ENCODE measurements at places on chromosomes 4 and X.

GRCh38 chrX:47579537-47579936 is 2.7 kb upstream of the TIMP1 start:
- DNase-seq: no peak

GRCh38 chrX:35886135-35886534 is 33.4 kb upstream of the CFAP47 start:
- DNase-seq: no peak

DNA sequence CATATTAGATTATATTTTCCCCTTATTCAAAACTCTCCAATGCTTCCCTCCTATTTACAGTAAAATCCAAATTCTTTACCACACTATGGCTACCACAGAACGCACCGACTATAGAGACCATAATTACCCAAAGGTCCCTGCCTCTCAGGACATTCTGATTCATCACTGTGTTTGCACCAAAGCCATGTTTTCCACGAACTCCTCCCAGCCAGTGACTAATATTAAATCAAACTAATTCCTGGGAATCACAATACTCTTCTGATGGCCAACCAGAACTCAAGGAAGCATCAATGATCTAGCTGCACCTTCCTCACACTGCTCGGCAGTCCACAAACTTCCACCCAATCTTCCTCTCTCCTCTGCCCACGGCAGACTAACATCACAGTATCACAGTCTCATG is 24.2 kb upstream of the EDNRA start:
- DNase-seq: no peak

GRCh38 chrX:1529328-1529727 is 7.7 kb downstream of the P2RY8 start:
- DNase-seq: no peak

GRCh38 chrX:107477406-107477805 is 28.0 kb downstream of the FRMPD3 start:
- DNase-seq: no peak

- DNase-seq: no peak
Measured at GRCh38 chr4:123939621-123940020, 543.0 kb downstream of the SPRY1 start.

GRCh38 chr4:18262832-18263231 is 241.3 kb upstream of the LCORL start:
- DNase-seq: no peak

DNA sequence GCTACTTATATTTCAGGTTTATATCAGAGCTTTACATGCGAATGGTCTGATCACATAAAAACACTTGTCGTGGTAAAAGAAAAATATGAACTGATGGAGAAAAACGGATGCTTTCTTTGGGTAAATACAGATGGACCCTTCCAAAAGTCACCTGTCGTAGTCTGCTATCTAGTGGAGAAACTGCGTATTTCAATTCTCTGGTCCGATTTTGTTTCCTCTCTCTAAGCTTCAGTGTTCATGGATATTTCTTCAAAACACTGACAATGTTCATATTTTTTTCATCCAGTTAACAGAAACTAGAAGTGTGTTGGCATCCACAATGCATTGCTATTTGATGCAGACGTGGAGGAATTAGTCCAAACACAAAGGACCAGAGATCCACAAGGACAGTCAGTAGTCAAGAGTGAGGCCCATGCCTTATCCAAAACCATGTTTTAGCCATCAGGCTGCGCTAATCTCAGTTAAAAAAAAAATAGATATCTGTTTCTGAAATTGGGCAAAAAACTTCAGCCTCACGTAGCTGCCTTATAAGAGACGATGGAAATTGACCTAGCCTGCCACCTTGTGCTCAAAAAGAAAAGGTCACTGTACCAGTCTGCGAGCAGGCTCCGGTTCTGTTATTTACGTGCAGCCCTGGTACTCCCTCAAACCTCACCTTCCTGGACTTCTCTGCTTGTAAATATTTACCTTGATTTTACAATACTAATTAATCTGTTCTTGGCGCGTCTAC is 16.0 kb downstream of the MEPE start:
- no peak for DNase-seq

DNA sequence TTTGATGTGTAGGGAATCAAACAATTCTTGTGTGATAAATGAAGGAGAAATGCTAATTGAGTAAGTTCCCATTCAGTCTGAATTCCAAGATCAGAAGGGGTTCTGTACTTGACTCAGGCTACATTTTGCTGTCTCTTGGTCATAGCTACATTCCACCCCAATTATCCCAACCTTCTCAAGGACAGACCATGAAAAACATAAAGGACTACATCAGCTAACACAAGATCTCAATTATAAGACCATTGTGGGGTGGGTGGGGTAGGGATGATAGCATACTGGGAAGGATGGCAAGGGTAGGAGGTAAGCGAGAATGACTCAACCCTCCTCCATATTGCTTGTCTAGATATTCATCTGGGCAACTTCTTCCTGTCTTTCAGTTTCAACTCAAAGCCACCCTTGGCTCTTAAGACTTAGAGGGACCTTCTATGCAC is 87.4 kb upstream of the ETNPPL start:
- no peak for DNase-seq

GRCh38 chrX:29652484-29652883 is 562.9 kb upstream of the MAGEB2 start:
- DNase-seq: no peak

DNA sequence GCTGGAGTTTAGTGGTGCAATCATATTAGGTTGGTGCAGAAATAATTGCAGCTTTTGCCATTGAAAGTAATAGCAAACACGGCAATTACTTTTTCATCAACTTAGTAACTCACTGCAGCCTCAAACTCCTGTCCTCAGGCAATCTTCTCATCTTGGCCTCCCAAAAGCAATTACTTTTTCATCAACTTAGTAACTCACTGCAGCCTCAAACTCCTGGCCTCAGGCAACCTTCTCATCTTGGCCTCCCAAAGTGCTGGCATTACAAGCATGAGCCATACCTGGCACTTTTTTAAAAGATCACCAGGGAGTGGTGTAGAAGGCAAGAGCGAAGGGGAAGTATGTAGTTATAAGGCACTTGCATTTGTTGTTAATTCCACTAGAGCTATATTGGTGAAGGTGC is 491.1 kb upstream of the ADGRL3 start:
- DNase-seq: no peak

Data from stimulated activated CD4-positive, alpha-beta T cell treated with anti-CD3 and anti-CD28 coated beads, Interleukin-1b, Interleukin-23, amount 100 ng/mL, for 1 hour (primary cell).